Kidney (tissue), 22 donors: ENCODE measurements at places on chromosomes 11 and 22. TPM values are rescaled to one million over a fixed set of nuclear protein-coding genes. Genes with fewer than 3 reads are reported as not detected.

The CRYBA4 gene
- polyA plus RNA-seq = not detected

The SPDYC gene
- polyA plus RNA-seq = 0.43 TPM

The SCGB1C1 gene
- polyA plus RNA-seq = not detected

The HTR3A gene
- not detected for polyA plus RNA-seq

The ANKK1 gene
- 0.19 TPM for polyA plus RNA-seq

The UBQLN3 gene
- polyA plus RNA-seq = not detected

The SSTR3 gene
- 0.56 TPM for polyA plus RNA-seq

The KCNE3 gene
- polyA plus RNA-seq = 15.9 TPM

The GLYAT gene
- 480 TPM for polyA plus RNA-seq

The MOGAT2 gene
- polyA plus RNA-seq = 1.1 TPM

The B3GAT1 gene
- polyA plus RNA-seq = 0.82 TPM

The KCNJ5 gene
- 5.7 TPM for polyA plus RNA-seq

The RTN4R gene
- 2.5 TPM for polyA plus RNA-seq

The PAMR1 gene
- 2.4 TPM for polyA plus RNA-seq

The XKR3 gene
- not detected for polyA plus RNA-seq

The PLEKHB1 gene
- 30.4 TPM for polyA plus RNA-seq

The MRGPRX1 gene
- polyA plus RNA-seq = not detected

The GVQW3 gene
- 1.4 TPM for polyA plus RNA-seq

The LDLRAD3 gene
- 1.2 TPM for polyA plus RNA-seq
